Hematopoietic multipotent progenitor cell (in vitro differentiated cells): ENCODE measurements at places on chromosomes 16 and 17.

DNA sequence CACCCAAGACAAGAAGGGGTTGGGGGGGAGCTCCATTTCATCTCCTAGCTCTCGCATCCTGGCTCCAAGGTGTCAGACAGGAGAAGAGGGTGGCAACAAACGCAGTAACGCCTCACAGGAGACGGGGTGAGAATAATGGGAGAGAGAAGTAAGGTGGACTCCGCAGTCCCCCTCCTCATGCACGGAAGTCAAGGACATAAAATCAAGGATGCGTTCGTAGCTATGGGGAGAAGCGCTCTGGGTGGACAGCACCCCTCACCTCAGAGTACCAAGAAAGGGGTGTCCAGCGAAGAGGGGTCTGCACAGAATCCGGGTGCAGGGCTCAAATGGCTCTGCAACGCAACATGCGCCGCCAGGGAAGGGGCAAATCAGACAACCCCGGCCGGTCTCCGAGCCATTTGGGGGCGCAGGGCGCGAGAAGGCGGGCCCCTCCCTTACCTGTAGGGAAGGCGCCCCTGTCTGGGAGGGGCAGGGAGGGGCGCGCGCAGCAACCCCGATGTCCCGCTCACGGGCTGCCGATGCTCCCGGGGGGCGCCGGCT, 555 bp downstream of the HDAC5 start:
- DNase-seq: peak; percentile 24

DNA sequence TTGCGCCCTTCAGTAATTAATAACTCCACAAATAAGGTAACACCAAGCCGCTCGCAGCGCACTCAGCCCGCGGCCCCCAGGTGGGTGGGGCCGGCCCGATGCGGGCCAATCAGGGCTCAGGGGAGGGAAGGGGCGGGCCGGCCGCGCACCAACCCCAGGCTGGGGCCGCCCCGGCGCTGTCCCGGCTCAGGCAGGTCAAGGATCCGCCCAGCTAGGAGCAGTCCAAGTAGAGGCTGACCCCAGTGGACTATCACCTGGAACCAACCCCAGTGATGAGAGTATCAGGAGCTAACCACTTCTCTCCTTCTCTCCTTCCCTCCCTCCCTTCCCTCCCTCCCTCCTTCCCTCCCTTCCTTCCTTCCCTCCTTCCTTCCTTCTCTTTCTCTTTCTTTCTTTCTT, 110.8 kb downstream of the C16orf78 start:
- no peak for DNase-seq

GRCh38 chr17:72053036-72053435, 67.8 kb upstream of the SOX9 start:
- DNase-seq: no peak

GRCh38 chr17:64676763-64677162, 14.7 kb upstream of the SMURF2 start:
- DNase-seq: no peak

DNA sequence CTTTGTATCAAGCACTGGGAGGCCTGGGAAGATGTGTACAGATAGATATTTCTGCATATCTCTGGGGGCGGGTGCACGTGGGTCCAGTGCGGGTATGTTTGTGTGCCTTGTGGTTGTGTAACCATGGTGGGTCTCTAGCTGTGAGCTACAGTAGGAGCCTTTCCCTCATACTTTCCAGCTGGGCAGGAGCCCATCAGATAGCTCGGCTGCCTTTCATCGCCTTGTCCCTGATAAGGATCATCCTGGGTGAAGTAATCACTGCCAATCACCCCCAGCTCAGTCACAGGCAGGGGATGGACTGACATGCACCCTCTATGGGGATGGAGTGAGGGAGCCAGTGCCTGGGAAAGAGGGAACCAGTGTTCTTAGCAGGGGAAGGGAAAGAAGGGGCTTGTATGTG, 3.2 kb upstream of the SCRN2 start:
- no peak for DNase-seq

- no peak for DNase-seq
Observed at GRCh38 chr17:49850772-49851386, 3.0 kb upstream of the TAC4 start.

DNA sequence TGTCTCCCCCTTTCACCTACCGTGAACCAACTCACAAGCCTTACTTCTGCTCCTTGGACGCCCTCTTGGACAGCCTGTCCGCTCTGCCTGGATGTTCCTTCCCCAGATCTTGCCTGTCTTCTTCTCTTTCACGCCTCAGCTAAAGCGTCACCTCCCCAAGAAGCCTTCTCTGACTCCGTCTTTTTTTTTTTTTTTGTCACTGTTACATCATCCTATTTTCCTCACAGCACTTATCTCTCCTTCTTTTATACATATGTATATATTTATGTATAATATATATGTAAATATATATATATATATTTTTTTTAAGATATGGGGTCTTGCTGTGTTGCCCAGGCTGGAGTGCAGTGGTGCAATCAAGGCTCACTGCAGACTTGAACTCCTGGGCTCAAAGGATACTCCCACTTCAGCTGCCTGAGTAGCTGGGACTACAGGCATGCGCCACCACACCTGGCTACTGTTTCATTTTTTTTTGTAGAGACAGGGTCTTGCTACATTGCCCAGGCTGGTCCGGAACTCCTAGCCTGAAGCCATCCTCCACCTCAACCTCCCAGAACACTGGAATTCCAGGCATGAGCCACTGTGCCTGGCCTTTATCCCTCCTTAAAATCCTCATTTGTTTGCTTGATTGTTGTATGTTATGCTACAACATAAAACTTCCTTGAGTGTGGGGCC, 16.5 kb upstream of the AKTIP start:
- no peak for DNase-seq

DNA sequence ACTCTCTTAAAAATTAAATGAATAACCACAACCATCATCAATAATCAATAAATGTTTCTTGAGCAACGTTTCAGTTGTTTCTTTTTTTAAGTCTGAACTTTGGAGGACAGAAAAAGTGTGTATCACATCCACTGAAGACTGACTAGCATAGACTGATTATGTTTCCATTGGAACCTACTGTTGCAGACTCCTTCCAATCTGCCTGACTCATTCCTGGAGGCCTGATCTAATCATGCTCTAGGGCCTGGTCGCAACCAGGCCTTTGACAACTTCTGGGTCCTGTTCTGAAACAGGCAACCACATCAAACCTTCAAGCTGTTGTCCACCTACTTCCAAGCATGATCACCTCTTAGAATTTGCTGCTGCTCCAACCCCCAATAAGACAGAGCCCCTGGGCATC, 109.2 kb upstream of the NUDT7 start:
- DNase-seq: no peak

DNA sequence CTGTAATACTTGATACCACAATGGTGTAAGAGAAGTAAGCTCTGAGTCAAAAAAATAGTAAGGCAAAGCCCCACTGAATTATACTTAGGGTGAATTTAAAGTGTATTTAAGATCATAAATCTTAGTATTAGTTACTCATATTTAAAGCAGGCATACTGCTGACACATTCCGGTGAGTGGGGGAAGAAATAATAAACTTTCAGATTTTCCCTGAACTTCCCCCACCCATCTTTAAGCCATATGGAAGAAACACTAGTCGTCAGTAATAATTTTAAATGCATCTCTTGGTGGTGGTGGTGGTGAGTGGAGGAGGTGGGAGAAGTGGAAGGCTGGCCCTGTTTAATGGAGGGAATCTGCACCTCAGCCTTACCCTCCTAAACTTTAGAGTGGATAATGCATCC, 20.5 kb downstream of the MPHOSPH6 start:
- DNase-seq: no peak

GRCh38 chr17:77968788-77969187, 10.3 kb downstream of the TNRC6C start:
- no peak for DNase-seq

GRCh38 chr16:76634847-76635697, 357.9 kb downstream of the CNTNAP4 start:
- no peak for DNase-seq

DNA sequence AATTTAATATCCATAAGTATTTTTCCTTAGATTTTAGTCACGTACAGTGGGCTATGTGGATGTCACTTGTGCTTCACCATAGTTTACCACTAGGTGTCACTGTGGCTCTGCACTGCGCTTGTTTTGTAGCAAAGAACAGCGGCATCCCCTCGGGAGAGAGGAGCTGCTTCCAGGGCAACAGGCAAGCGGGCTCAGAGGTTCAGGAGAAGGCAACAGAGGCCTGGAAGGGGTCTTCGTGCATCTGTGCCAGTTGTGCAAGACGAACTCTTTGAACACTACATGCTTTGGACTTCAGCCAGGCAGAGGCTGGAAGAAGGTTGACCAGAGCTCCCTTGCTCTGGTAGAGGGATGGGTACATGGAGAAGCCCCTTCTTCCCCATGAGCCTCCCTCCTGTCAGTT, 20.6 kb downstream of the CYB561 start:
- DNase-seq: peak; percentile 72

DNA sequence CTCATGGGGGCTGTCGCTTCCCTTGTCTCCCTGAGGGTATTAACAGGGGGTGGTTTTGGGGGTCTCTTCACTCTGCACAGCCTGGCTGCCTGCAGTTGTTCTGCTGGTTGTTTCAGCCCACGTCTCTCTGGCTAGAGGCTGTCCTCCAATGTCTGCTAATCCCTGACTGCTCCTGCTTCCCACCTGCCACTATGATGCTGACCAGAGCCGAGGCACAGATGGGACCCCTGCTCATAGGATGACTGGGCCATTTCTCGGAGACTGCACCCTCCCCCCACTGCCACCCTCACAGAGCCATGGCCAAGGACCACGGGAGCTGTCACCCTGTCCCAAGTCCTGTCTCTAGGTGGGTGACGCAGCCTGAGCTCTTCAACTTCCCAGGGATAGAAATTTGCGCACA, 1.6 kb upstream of the ACSF3 start:
- no peak for DNase-seq

GRCh38 chr16:81388357-81388756, 56.3 kb upstream of the CMIP start:
- no peak for DNase-seq

DNA sequence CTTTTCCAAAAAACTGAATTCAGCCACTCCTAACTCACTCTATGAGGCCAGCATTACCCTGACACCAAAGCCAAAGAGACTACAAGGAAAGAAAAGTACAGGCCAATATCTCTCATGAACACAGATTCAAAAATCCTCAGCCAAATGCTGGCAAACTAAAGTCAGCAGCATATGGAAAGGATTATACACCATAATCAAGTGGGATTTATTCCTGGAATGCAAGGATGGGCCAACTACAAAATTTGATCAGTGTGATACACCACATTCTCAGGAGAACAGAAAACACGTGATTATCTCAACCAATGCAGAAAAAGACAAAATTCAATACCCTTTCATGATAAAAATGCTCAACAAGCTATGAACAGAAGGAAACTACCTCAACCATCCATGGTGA, 7.7 kb upstream of the AATK start:
- no peak for DNase-seq

GRCh38 chr16:26598061-26598460, 468.7 kb upstream of the C16orf82 start:
- DNase-seq: no peak

DNA sequence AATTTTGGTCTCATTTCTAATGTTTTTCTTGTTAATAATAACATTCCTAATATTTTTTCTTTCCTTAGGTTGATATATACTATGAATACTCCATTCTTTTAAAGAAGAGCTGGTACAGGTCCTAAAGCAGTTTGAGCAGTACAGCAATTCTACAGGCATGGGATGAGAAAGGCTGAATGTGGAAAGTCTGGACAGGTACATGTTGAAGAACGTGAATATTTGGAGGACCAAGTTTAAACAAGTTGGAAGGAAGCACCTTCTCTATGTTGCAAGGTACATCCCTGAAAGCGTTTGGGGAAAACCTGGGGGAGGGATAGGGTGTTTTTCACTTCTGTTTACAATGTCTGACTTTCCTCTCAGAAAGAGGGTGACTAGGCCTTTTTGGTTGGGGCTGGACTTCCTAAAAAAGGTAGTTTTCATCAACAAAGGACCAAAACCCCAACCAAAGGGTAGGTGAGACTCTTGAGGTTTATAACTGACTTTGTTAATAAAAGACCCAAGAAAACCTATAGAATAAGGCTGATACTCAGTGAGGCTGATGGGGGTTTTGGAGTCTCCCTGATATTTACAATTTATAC, 95.9 kb upstream of the AXIN2 start:
- no peak for DNase-seq

- DNase-seq: no peak
Observed at GRCh38 chr17:64747938-64748540, 85.9 kb upstream of the SMURF2 start.

- no peak for DNase-seq
Observed at GRCh38 chr16:5885521-5885920, 787.9 kb upstream of the EEF2KMT start.

- DNase-seq: peak; percentile 50
Observed at GRCh38 chr17:58281511-58282011, 826 bp upstream of the MPO start.

GRCh38 chr16:28821874-28822519, 802 bp upstream of the ATXN2L start:
- DNase-seq: no peak

DNA sequence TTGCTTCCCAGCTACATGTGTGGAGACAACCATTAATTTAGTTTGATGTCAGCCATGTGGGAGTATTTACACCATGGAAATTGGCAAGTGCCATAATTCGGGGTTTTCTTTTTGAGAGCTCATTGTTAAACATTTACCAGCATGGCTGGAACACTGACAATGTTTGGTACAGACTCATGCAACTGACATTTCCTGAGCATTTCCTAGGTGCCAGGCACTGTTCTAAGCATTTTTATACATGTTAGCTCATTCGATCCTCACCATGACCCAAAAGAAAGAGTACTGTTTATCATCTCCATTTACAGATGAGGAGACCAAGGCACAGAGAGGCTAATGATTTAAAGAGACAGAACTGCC, 86.9 kb downstream of the FOXL1 start:
- DNase-seq: no peak

- DNase-seq: no peak
Observed at GRCh38 chr17:72566671-72567484, 446.1 kb downstream of the SOX9 start.

DNA sequence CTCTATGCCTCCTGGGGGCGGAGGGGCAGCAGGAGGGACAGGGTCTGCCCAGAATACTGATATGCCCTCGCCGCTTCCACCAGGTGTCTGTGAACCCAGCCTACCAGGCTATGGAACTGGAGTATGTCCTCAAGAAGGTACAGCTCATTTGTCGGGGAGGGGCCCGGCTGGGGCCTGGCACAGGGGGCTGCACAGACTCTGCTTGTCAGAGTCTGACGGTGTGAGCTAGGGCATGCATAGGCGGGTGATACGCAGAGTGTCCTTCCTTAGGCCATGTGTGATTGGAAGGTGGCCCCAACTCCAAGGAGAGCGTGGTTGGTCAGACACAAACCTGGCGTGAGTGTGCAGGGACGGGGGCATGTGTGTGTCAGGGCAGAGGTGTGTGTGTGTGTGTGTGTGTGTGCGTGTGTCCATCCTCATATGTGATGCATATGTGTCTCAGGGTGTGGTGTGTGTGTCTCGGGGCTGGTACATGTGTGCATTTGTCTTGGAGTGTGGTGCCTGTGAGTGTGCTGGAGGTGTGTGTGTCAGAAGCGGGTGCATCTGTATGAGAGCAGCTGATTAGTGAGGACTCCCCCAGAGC, 7.0 kb downstream of the CHAD start:
- DNase-seq: no peak

GRCh38 chr16:23843143-23843542, 7.4 kb downstream of the PRKCB start:
- no peak for DNase-seq

- DNase-seq: no peak
Observed at GRCh38 chr16:18958621-18959029, 25.1 kb upstream of the TMC7 start.
